ENCODE measurements at places on chromosomes 16 and 17. TPM values are rescaled to one million over a fixed set of nuclear protein-coding genes. Genes with fewer than 3 reads are reported as not detected.

The HEATR9 gene
- polyA plus RNA-seq, result 0.10 TPM

The PYDC1 gene
- polyA plus RNA-seq, result not detected

DNA sequence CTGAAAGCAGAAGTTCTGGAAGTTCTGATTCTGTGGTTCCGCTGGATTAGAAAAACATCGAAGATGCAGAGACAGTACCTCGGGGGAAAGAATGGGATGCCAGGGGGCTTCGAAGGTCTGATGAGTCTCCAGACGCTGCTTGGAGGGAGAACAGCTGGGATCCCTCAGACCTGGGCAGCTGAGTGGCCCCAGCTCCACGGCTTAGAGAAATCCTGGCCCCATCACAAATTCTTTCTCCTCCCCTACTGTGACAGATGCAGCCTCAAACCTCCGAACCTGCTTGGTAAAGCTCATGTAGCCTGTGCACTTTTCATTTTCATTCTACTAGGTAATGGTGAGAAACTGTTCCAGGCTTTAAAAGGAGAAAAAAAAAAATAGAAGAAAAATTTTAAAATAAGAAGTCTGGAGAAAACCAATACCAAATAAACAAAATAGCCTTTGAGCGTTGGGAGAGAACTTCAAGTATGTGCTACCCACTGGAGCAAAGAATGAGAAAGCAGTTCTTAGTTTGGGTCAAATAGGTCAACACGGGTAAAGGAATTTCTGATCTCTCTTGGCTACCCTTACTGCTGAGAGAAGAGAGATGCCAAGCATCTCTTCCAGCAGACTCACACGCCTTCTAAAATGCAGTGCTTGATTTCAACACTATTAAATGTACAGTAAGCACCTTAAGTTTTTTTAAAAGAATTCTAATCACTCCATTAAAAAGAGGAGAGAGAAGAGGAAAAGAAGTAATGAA is 19.9 kb downstream of the MAF start:
- no peak for DNase-seq

DNA sequence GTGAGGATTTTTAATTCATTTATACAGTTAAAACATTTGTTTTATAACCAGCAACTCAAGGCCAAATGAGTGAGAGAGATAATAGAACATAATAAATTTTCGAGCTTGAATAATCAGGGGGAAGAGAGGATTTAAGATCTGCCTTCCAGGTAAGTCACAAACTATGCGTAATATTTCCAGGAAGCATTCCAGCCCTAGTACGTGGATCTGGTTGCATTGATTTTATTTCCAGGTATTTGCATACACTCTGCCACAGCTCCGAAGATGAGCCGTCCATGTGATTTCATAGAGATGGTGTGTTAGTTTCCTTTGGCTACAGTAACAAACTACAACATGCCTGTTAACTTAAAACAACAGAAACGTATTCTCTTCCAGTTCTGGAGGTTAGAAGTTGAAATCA is 3.5 kb downstream of the DYNLRB2 start:
- no peak for DNase-seq

DNA sequence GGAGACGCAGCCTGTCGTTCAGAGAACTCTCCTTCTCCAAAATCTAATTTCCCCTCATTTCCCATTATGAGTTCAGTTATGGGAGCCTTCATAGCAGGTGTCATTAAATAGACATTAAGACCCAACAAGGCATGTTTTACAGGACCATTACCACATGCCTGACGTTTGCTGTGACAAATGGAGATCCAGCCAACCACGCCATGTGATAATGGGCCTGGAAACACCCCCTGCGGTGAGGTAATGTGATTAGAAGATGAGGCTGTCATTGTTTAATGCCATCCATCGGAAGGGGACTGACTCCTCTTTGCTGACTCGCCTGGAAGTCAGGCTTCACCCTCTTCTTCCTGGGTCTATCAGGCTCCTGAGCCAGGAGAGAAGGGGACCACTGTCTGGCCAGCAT is 76.9 kb downstream of the WSCD1 start:
- no peak for DNase-seq

DNA sequence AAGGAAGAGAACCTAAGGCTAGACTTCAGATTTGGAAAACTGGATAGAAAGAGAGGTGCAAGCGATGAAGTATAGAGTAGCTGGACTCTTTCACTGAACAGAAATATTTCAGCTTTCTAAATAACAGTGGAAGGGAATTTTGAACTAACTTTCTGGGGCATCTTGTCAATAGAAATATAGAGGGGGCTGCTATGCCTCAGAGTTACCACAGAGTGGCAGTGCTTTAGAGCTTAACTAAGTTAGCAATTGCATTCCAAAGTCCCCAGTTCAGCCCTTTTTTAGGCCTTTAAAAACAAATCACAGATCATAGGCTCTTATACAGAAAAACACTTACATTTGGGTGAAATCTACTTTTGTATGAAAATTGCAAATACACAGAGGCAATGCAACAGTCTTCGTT is 154.2 kb upstream of the CDH8 start:
- no peak for DNase-seq

DNA sequence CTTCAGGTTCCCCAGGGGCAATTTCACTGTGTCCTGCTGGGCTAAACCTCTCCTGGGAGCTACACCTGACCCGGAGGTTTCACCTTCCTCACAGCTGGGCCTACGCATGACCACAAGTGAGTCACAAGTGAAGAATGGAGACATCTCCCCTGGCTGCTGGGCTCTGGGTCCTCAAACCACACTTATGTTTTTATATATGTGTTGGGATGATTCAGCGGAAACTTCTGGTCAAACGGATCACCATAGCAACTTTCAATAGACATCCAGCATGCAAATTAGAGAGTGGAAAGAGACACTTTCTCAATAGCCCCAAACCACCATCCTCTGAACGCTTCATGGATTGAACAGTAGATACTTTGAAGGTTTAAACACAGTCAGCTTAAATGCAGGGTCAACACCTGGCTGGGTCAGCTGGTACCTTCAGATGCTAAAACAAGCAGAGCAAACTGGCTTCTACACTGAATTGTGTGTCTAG is 28.0 kb upstream of the MAF start:
- DNase-seq, result no peak
